Cerebellum (tissue), 4 donors: ENCODE measurements at places on chromosomes 1 and 21.
A peak's percentile ranks its signal among the peaks of the same experiment; 100 is the strongest.

- DNase-seq = no peak
Observed at GRCh38 chr21:44778499-44778911, 23.1 kb downstream of the UBE2G2 start.

- no peak for DNase-seq
Observed at GRCh38 chr21:40381111-40381510, 465.8 kb downstream of the DSCAM start.

GRCh38 chr1:37655274-37655673 is 20.6 kb upstream of the RSPO1 start:
- no peak for DNase-seq

- peak; percentile 69 for DNase-seq
Observed at GRCh38 chr21:42760951-42761751, 107.7 kb downstream of the PDE9A start.

DNA sequence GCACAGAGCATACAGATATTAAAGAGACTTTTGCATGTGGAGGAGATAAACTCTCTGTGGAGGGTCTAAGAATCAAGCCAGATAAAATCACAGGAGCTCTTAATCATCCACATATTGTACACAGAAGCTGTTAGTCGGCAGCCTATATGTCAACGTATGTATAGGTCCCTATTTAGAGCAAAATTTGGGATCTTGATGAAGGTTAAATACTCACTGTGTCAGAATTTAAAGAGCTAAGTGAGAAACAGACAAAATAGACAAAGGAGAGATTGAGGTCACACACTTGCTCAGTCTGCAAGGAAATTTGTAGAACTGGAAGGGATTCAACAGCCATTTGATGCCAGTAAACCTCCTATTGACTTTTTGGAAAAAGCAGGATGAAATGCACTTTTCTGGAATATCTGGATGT is 4.1 kb upstream of the IRF2BP2 start:
- peak; percentile 54 for DNase-seq

DNA sequence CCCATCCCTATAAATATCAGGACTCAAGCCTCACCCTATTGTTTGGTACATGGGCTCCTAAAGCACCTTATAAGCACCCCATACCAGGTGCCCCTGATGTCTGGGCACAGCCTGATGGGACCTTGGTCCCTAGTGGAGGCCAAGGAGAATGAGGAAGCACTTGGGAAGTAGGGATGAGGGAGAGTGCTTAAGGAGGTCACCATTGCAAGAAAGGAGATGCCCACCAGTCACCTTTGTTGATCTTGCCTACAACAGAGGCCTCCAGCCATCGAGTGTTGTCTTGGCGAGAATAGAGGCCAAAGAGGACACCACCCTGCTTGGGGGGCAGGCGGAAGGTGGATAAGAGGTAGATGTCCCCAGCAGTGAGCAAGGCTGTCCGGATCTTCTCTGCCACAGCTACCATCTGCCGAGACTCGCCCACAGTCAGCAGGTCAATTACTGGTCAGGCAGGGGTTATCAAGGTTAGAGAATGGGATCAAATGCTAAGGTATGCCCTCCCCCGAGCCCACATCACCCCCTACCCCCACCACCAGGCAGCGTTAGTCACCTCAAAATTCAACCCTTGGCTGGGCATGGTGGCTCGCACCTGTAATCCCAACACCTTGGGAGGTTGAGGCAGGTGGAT is 1.6 kb downstream of the THBS3 start:
- DNase-seq = no peak

- DNase-seq = no peak
Observed at GRCh38 chr1:214317734-214318133, 36.8 kb downstream of the SMYD2 start.

DNA sequence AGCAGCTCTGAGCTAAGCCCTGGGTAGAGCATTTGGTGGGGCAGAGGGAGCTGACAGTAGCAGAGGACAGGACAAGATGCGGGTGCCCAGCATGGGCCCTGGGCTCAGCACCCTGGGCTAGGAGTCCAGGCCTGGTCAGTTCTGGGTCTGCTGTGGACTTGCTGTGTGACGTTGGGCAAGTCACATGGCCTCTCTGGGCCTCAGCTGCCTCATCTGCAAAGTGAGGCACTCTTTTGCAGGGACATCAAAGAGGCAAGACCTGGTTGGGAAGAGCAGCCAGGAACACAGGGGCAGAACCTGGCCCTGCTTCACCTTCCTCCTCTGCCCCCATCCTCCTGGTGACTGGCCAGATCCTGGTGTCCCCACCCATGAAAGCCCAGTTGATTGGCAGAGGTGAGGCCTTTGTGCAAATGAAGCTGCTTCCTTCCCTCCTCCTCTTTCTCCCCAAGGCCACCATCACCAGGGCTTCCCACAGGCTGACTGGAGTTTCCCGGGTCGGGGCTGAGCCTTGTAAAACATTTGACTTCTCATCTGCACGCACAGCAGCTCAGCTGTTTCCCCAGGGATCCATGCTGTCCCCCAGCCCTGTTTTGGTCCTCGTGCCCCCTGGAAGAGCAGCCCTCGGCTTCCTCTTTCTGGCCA is 350.5 kb downstream of the MATN1 start:
- no peak for DNase-seq

- no peak for DNase-seq
Observed at GRCh38 chr1:115283249-115283648, 54.8 kb downstream of the NGF start.
